ENCODE measurements at places on chromosomes 7 and 10. TPM values are rescaled to one million over a fixed set of nuclear protein-coding genes. Genes with fewer than 3 reads are reported as not detected.

GRCh38 chr10:71622616-71623015, 97.0 kb downstream of the C10orf105 start:
- DNase-seq = no peak

GRCh38 chr7:107815254-107815882, 12.3 kb upstream of the SLC26A3 start:
- no peak for DNase-seq

GRCh38 chr7:154480817-154481216, 428.6 kb downstream of the DPP6 start:
- DNase-seq = no peak

DNA sequence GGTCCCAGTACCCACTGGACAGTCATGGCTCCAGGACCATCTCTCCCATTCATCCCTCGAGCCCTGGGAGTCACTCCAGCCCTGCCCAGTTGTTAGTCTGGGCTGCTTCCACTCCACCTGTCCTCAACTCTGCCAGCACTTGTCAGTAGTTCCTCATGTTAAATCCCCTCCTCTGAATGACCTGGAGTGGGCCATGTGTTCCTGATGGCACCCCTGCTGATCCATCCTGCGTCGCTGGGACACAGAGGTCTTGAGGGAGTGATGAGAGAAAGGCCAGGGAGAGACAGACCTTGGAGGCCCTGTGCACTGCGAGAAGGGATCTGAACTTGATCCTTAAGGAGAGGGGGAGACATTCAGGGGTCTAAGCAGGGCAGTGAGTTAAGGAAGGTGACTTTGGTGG, 174.9 kb downstream of the GRID1 start:
- DNase-seq = no peak

GRCh38 chr10:77117501-77117900, 520.1 kb downstream of the KCNMA1 start:
- DNase-seq = no peak

ZNF736 gene
- polyA plus RNA-seq = 23.5 TPM

PLXDC2 gene
- 30.7 TPM for polyA plus RNA-seq

DNA sequence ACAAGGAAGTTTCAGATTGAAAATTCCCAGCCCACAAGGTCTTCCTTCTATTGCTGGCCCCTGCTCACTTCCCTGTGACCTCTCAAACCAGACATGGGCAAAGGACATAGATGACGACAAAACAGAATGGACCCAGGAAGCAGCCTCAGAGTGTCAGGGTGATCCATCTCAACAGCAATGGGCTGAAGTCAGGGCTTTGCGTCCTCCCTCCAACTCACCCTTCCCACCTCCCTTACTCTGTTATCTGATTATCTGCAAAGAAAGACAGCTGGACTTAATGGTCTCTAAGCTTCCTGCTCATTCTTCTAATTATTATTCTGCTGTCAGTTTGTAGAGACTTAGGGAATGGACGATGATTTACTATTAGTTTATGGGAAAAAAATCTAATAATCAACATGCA, 115.9 kb downstream of the PIP4K2A start:
- no peak for DNase-seq

DNA sequence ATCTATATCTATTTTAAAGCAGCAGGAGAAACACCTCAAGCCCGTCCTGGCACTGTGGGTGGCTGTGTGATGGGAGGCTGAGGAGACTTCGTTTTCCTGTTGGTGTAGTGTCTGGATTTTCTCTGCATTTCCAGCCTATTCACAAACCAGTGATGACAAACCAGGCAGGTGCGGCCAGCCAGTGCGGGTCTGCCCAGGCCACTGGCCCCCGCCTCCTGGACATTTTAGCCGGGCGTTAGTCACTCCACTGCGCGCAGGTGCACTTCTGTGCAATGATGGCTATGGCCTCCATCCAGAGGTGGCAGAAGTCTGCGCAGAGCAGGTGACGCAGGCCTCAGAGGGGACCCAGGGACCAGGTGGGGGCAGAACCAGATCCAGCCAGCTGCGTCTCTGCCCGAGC, 64.9 kb upstream of the PITRM1 start:
- no peak for DNase-seq

PTPN12 gene
- 85.4 TPM for polyA plus RNA-seq

MYO3A gene
- polyA plus RNA-seq = 7.9 TPM

MUC12 gene
- polyA plus RNA-seq = 0.38 TPM

GRCh38 chr7:101624246-101625001, 4.7 kb downstream of the MYL10 start:
- DNase-seq = no peak

DNA sequence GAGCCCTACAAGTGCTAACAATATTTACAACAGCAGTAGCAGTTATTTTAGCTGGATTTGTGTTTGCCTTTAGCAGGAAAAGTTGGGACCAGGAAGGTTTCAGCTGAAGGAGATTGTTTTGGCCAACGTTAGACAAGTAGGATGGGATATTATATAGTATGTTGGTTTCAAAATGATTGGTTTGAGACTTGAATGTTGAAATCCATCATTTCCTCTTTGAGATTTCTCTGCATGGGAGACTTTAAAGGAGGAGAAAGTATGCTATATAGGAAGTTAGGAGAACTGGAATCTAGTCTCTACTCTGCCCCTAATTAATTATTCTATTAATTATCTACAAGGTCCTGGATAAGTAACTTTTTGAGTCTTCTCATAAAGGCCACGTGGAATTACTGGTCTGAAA, 263.8 kb downstream of the PTEN start:
- no peak for DNase-seq

DNA sequence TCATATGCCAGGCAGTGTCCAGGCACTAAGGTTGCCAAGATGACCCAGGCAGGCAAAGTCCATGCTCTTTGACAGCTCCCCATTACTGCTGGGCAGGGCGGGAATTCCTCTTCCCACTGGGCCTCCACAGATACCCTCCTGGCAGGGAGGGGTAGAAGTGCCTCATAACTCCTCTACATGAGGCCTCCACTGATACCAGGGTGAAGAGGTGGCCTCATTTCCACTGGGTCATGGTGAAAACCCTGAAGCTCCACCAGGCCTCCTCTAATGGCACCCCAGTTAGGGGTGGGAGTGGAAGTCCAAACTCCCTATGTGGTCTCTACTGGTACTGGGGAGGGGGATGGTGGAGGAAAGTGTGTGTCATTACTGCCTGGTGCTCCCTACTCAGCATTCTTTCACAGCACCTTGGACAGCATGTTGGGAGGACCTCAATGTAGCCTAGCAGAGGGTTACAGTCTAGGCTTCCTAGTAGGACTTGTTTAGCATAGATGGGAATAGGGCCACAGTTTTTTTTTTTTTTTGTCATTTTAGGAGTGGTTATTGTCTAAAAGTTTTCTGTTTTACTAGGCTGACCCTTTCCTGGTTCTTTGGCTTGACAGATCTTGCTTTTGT, 34.6 kb upstream of the GLCCI1 start:
- DNase-seq = no peak

GRCh38 chr7:133355325-133355708, 102.4 kb downstream of the EXOC4 start:
- peak; percentile 29 for DNase-seq

NOS3 gene
- 12.3 TPM for polyA plus RNA-seq

GRCh38 chr10:24531439-24531838, 192.2 kb downstream of the ARHGAP21 start:
- no peak for DNase-seq

DNA sequence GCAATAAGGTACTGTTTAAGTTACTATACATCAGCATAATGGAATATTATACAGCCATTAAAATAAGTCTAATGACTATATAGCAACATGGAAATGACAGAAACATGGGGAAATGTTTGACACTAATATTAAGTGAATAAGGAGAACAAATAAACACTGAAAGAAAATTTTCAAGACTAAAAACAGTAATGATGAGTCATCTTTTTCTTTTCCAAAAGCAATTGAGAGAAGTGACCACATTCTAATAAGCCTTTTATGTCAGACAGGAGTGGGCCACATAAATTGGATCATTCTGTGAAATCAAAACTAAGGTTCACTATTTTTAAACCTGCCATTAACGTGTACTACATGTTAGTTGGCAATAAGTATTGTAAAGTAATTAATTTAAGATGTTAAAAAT, 187.5 kb downstream of the AHR start:
- DNase-seq = no peak

FAM13C gene
- polyA plus RNA-seq = 4.8 TPM

- no peak for DNase-seq
Observed at GRCh38 chr7:121101621-121102020, 113.1 kb downstream of the CPED1 start.

- no peak for DNase-seq
Observed at GRCh38 chr10:14173391-14173705, 157.4 kb downstream of the FRMD4A start.

- DNase-seq = no peak
Observed at GRCh38 chr10:114638821-114639625, 19.1 kb downstream of the ABLIM1 start.

OPN1SW gene
- polyA plus RNA-seq = 1.4 TPM

- DNase-seq = no peak
Observed at GRCh38 chr7:127536394-127536691, 49.1 kb downstream of the GCC1 start.

- no peak for DNase-seq
Observed at GRCh38 chr7:156948361-156948760, 1.2 kb upstream of the NOM1 start.

DNA sequence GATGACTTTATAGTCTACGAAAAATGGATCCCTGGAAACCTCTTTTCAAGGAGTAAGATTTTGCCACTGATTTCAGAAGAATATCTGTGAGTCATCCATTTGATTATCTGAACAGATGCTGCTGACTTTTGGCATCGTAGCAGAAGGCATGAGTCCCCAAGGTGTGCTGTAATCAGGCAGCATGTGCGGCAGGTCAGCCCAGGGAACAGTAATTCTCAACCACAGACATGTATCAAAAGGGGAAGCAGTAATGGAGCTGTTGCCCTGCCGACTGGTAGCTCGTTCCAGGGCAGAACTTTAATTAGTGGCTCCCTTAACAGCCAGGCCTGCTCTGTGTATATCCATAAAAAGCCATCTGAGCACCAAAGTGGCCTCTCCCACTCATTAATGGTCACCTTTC, 5.7 kb upstream of the VWC2 start:
- no peak for DNase-seq

GRCh38 chr10:103932971-103933370, 15.0 kb upstream of the STN1 start:
- no peak for DNase-seq

- no peak for DNase-seq
Observed at GRCh38 chr10:71795248-71795647, 21.9 kb upstream of the VSIR start.

PDK4 gene
- 15.4 TPM for polyA plus RNA-seq

- DNase-seq = peak; percentile 36
Observed at GRCh38 chr10:104711302-104711721, 70.2 kb downstream of the SORCS3 start.

SFTPA1 gene
- polyA plus RNA-seq = 0.04 TPM

GSTO2 gene
- 49.0 TPM for polyA plus RNA-seq

DNA sequence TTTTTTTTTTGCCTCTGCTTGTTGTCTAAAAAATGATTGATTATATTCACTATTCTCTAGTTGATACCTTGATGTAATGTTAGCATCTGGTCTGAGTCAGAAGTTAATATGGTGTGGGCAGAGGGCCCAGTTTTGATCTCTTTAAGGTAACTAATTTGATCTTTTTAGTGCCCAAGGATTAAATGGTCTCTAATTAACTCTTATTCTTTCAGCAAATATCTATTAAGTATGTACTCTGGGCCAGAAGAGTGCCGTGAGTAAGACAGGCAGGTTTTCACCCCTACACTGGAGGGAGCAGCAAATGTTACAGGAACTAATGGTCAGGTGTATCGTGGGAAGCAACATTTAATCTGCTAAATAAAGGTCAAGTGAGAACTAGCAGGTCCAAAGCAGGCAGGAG, 144.6 kb upstream of the COL1A2 start:
- no peak for DNase-seq

ICA1 gene
- polyA plus RNA-seq = 16.9 TPM

DNA sequence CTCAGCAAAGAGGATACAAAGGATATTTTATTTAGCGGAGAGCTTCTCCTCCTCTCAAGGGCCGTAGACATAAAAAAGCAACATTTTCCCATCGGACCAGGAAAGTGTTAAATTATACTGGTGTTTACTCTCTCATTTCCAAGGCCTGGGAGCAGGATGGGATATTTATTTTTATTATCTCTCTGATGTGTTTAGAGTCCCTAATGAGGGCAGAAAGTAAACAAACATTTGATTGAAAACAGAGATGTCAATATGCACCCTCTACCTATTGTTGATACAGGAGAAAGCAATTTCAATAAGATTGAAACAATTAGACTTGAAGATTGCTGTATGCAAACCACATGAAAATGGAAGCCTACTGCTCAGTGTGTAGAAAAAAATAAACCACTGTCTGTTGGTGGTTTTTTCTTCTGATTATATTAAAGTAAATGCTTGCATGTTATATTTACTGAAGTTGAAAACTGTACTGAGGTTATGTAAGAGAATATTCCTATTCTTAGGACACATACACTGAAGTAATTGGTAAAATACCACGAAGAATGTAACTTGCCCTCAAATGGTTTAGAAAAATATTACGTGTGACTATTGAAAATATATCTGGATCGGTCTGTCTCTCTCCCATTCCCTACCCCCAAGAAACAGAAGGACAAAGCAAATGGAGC, 59.3 kb downstream of the ATXN7L1 start:
- DNase-seq = no peak

GRCh38 chr10:113097036-113097435, 147.0 kb downstream of the TCF7L2 start:
- no peak for DNase-seq

DNA sequence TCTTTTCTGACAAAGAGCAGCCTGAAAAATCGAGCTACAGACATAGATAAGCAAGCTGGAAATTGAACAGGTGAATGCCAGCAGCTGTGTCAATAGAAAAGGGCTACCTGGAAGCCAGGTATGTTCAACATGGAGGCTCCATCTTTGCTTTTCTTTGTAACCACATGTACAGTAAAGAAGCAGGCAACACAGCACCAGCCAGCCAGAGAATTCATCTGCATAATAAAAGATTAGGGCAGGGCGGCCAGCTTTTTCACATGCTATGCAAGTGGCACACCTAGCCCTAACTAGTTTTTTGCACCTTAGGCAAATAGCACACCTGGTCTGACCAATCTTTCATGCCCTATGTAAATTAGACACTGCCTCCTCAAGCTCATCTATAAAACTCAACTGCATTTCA, 25.7 kb downstream of the COG5 start:
- DNase-seq = no peak

DNA sequence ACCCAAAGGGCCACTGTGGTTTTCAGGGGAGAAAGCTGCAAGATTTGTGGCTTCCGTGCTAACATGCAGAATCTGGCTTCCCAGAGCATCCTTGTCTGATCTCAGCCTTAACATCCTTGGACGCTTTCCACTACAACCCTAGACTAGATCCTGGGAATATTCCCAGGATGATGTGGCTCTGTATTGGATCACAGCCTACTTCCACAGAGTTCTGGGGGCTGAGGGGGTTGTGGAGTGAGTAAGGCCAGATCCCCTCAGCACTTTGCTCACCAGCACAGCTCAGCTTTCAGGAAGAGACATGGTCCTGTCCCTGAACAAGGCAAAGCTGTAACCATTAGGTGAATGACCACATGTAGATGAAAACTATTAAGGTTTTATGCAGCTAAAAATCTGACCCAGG, 241.3 kb upstream of the MYO3A start:
- no peak for DNase-seq

- no peak for DNase-seq
Observed at GRCh38 chr10:69716711-69717560, 84.8 kb upstream of the COL13A1 start.

- DNase-seq = no peak
Observed at GRCh38 chr7:108236681-108237415, 106.7 kb upstream of the LAMB4 start.

- DNase-seq = no peak
Observed at GRCh38 chr10:404991-405390, 269.7 kb downstream of the ZMYND11 start.

All from renal pelvis (tissue), 12 donors.